NCI-H460 (cell line): ENCODE measurements at places on chromosomes 2 and 18. TPM values are rescaled to one million over a fixed set of nuclear protein-coding genes. Genes with fewer than 3 reads are reported as not detected.

Gene CTAGE1
- total RNA-seq: not detected in 2 replicates

Gene ZNF521
- total RNA-seq: not detected in 2 replicates

GRCh38 chr18:29074147-29074546, 897.2 kb upstream of the CDH2 start:
- DNase-seq: no peak

GRCh38 chr2:42698940-42699339, 65.0 kb downstream of the OXER1 start:
- DNase-seq: no peak

- no peak for DNase-seq
These were observed 207.4 kb upstream of the SYT4 start for GRCh38 chr18:43484710-43485109.

Gene SCN3A
- total RNA-seq: 0.35 and 1.4 TPM in 2 replicates

Gene TANC1
- total RNA-seq: 12.1 and 14.9 TPM in 2 replicates
